ENCODE measurements at places on chromosomes 6 and 20.

GRCh38 chr6:63476302-63476701, 96.0 kb upstream of the LOC128125822 start:
- no peak overlapping the region for H3K27ac ChIP-seq
- no peaks in the 10 kb centered on the region for H3K36me3 ChIP-seq
- no peak overlapping the region for H3K4me3 ChIP-seq
- no peaks in the 10 kb centered on the region for H3K27me3 ChIP-seq
- DNase-seq = no peak
- H3K4me1 ChIP-seq = no peaks in the 10 kb centered on the region

DNA sequence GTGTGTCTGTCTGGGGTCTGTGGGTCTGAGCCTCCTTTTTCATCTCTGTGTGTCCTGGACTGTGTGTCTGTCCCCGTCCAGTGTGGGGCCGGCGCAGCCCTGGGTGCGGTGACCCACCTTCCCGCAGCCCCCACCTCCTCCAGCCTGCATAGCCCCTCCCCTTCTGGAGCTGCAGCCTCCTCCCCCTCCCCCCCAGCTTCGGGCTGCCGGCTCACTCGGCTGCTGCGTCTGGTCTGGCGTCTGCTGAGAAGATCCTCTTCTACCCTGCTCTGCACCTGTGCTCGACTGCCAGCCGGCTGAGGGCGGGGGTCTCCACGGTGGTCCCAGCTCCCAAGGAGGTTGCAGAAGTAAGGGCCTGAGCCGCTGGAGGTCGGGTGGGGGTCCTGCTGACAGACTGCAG, 7.6 kb upstream of the LKAAEAR1 start:
- DNase-seq = no peak
- no peaks in the 10 kb centered on the region for H3K36me3 ChIP-seq
- no peak overlapping the region for H3K27ac ChIP-seq
- H3K27me3 ChIP-seq = no peaks in the 10 kb centered on the region
- H3K4me1 ChIP-seq = peaks cover 4% of the 10 kb centered on the region
- H3K4me3 ChIP-seq = no peak overlapping the region

DNA sequence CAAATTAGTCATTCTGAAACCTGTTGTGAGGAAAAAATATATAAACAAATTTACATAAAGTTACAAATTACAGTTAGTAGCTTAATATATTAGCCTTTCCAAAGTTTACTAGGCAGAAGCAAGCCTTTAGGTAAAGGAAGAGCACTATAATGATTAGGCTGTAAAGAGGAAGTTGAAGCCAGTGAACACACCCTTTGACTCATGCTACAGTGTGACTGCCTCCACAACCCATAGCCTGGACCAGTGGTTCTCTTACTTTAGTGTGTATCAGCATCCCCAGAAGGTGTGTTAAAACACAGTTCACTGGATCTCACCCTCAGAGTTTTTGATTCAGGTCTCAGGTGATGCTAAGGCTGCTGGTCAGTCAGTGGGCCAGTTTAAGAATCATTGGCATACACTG, 91.4 kb upstream of the DEFB112 start:
- DNase-seq = no peak
- no peaks in the 10 kb centered on the region for H3K27me3 ChIP-seq
- H3K4me3 ChIP-seq = no peak overlapping the region

GRCh38 chr20:37506152-37506725, 14.8 kb upstream of the NNAT start:
- H3K4me3 ChIP-seq = no peak overlapping the region
- peaks cover 16% of the 10 kb centered on the region for H3K36me3 ChIP-seq
- no peaks in the 10 kb centered on the region for H3K4me1 ChIP-seq
- no peaks in the 10 kb centered on the region for H3K27me3 ChIP-seq
- no peak for DNase-seq

DNA sequence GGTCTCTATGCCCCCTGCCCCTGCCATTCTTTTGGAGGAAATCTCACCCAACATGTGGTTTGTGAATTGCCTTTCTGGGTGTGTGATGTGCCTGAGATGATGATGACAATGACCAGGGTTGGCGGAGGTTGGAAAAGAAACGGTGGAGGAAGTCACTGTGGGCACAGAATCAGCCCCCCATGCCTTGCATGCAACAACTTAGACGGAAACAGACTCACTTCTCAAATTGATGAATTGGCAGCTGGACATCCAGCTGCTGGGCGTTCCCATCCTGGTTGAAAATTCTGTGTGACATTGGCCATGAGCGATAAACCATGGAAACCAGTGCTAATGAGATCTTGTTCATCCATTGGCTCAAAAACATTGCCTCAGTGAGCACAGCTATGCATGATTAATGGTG, 95.8 kb upstream of the LY86 start:
- H3K4me1 ChIP-seq = no peaks in the 10 kb centered on the region
- H3K27ac ChIP-seq = no peak overlapping the region
- no peak for DNase-seq
- H3K27me3 ChIP-seq = no peaks in the 10 kb centered on the region
- H3K36me3 ChIP-seq = no peaks in the 10 kb centered on the region

- H3K4me3 ChIP-seq = no peak overlapping the region
- H3K36me3 ChIP-seq = no peaks in the 10 kb centered on the region
- no peaks in the 10 kb centered on the region for H3K4me1 ChIP-seq
- no peak for DNase-seq
Observed at GRCh38 chr6:150195996-150196417, 53.2 kb downstream of the PPP1R14C start.

DNA sequence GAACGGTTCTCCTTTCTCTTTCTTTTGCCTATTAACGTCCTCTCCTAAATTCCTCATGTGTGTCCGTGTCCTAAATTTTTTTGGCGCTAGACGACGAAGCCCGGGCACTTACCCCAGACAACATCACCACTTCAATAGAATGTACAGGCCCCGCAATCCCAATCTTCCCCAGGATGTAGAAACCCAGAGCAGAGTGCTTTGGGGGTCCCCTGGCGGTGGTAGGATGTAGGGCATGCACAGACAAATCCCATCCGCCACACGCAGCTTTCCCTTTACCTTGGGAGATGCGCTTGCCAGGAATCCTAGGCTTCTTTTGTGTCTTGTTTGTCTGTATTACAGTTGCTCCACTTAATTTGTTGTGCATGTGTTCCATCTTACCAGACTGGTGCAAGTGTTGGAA, 417.3 kb upstream of the ARID1B start:
- no peaks in the 10 kb centered on the region for H3K36me3 ChIP-seq
- no peak overlapping the region for H3K27ac ChIP-seq
- no peak for DNase-seq
- no peaks in the 10 kb centered on the region for H3K4me1 ChIP-seq
- no peaks in the 10 kb centered on the region for H3K27me3 ChIP-seq

GRCh38 chr20:63284544-63284949, 8.4 kb upstream of the COL20A1 start:
- H3K27ac ChIP-seq = no peak overlapping the region
- H3K4me3 ChIP-seq = peak overlapping the region; percentile 51
- no peaks in the 10 kb centered on the region for H3K27me3 ChIP-seq
- H3K4me1 ChIP-seq = peaks cover 21% of the 10 kb centered on the region

- H3K36me3 ChIP-seq = no peaks in the 10 kb centered on the region
- DNase-seq = no peak
- no peak overlapping the region for H3K27ac ChIP-seq
- no peaks in the 10 kb centered on the region for H3K27me3 ChIP-seq
Observed at GRCh38 chr6:117118490-117118889, 146.9 kb upstream of the VGLL2 start.

- H3K4me1 ChIP-seq = no peaks in the 10 kb centered on the region
- DNase-seq = no peak
- H3K4me3 ChIP-seq = no peak overlapping the region
- H3K27me3 ChIP-seq = no peaks in the 10 kb centered on the region
Observed at GRCh38 chr6:110597761-110598160, 121.3 kb upstream of the SLC22A16 start.

DNA sequence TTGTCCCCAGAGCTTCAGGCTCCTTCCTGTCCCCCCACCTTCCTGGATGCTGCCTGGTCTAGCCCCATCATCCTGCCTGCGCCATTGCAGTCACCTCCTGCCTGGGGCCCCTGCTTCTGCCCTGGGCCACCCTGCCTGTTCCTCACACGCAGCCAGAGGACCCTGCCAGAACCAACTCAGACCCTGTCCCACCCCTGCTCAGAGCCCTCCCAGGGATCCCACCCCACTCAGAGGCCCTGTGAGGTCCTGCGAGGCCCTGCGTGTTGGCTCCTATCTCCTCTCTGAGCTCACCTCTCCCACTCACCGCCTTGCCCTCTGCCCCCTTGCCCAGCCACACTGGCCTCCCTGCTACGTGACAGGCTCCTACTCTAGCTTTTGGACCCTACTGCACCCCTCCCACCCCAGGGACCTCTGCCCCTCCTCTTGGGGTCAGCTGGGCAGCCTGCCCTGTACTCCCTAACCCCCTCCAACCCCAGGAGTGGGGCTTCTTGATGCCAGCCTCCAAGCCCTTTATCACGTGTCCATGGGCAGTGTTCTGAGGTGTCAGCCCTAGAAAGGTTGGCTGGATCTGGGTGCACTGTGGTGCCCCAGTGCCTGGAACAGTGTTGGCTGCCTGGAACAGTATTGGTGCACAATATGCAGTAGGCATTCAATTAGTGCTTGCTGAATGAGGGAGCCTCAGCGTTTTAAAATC, 68.3 kb downstream of the CEBPB start:
- no peak overlapping the region for H3K4me3 ChIP-seq
- DNase-seq = no peak
- no peaks in the 10 kb centered on the region for H3K27me3 ChIP-seq
- H3K36me3 ChIP-seq = no peaks in the 10 kb centered on the region

- H3K36me3 ChIP-seq = no peaks in the 10 kb centered on the region
- H3K27ac ChIP-seq = no peak overlapping the region
- H3K4me1 ChIP-seq = no peaks in the 10 kb centered on the region
- H3K4me3 ChIP-seq = no peak overlapping the region
- no peaks in the 10 kb centered on the region for H3K27me3 ChIP-seq
- DNase-seq = no peak
Observed at GRCh38 chr6:35435074-35435837, 16.9 kb upstream of the FANCE start.

DNA sequence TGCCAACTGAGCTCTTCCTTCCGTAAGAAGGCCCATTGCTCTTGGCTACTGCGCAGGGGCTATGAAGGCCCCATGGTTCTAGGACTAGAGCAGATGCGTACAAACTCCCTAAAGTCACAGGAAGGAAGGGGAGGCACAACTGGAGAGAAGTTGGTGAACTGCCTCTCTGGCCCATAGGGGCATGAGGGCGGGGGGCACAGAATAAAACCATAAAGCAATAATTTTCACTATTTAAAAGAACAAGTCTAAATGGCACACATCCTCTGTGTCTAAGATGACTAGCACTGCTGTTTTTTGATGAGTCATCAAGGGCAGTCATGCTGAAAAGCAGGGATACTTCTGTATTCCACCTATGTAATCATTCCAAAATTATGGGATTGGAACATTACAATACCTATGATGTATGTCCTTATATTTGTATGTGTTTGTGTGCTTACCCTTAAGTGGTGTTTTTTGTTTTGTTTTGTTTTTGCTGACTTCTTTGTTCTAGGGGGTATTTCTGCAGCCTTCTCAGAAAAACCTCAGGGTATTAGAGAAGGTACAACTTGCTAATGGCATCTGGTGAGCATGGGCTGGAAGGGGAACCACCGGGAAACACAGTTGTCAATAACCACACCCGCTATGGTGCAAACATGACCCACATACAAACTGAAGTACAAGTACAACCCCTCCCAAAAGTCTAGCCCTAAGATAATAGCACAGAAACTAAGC, 36.9 kb downstream of the B4GALT5 start:
- no peak overlapping the region for H3K4me3 ChIP-seq
- peak; percentile 42 for DNase-seq
- H3K27ac ChIP-seq = peak overlapping the region; percentile 60
- H3K4me1 ChIP-seq = peaks cover 44% of the 10 kb centered on the region
- H3K27me3 ChIP-seq = no peaks in the 10 kb centered on the region

DNA sequence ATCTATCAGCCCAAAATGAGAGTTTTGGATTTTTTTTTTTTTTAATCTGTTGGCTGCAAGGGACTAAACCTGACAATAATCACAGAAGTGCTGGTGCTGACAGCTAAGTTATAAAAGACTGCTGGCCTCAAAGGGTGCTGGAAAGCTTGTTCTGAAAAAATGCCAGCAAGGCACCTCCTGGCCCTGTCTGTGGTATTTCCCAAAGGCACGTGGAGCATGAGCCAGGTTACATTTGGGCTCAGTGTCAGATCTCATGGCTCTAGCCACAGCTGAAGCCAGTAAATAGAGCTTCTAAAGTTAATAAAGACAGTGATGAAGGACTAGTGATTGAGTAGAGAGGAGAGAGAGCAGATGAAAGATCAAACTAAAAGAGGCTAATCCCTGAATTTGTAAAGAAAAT, 178.9 kb downstream of the FUT9 start:
- H3K36me3 ChIP-seq = no peaks in the 10 kb centered on the region
- H3K27me3 ChIP-seq = no peaks in the 10 kb centered on the region
- no peaks in the 10 kb centered on the region for H3K4me1 ChIP-seq
- no peak for DNase-seq
- no peak overlapping the region for H3K4me3 ChIP-seq
- no peak overlapping the region for H3K27ac ChIP-seq

- H3K36me3 ChIP-seq = no peaks in the 10 kb centered on the region
- no peak overlapping the region for H3K4me3 ChIP-seq
- DNase-seq = no peak
- no peaks in the 10 kb centered on the region for H3K27me3 ChIP-seq
Observed at GRCh38 chr20:6680854-6681253, 86.6 kb upstream of the BMP2 start.

GRCh38 chr20:46700481-46700880, 9.0 kb upstream of the SLC2A10 start:
- H3K4me1 ChIP-seq = no peaks in the 10 kb centered on the region
- no peak overlapping the region for H3K27ac ChIP-seq
- no peak for DNase-seq
- H3K4me3 ChIP-seq = no peak overlapping the region
- no peaks in the 10 kb centered on the region for H3K36me3 ChIP-seq

DNA sequence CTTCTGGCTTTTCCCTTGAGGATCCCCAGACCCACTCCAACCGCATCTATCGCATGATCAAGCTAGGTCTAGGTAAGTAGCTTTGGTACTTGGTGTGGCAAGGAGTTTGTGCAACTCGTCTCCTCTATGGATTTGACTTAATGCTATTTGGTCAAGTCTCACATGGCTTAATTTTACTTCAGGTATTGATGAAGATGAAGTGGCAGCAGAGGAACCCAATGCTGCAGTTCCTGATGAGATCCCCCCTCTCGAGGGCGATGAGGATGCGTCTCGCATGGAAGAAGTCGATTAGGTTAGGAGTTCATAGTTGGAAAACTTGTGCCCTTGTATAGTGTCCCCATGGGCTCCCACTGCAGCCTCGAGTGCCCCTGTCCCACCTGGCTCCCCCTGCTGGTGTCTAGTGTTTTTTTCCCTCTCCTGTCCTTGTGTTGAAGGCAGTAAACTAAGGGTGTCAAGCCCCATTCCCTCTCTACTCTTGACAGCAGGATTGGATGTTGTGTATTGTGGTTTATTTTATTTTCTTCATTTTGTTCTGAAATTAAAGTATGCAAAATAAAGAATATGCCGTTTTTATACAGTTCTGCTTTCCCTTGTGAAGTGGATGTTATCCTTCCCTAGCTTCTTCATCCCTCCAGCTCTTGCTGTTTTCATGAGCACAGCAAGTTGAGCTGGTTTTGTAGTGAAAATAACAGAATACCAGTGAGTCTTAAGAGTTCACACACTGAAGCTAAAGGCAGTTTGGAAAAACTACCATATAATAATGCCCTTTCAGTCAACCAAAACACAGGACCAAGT, 3.8 kb downstream of the SLC35B2 start:
- no peak overlapping the region for H3K4me3 ChIP-seq
- no peak overlapping the region for H3K27ac ChIP-seq
- H3K27me3 ChIP-seq = no peaks in the 10 kb centered on the region
- peaks cover 76% of the 10 kb centered on the region for H3K36me3 ChIP-seq

GRCh38 chr6:78713564-78713963, 153.8 kb upstream of the IRAK1BP1 start:
- no peak for DNase-seq
- H3K4me1 ChIP-seq = no peaks in the 10 kb centered on the region
- no peaks in the 10 kb centered on the region for H3K27me3 ChIP-seq

- no peaks in the 10 kb centered on the region for H3K27me3 ChIP-seq
- H3K4me3 ChIP-seq = no peak overlapping the region
- DNase-seq = no peak
Observed at GRCh38 chr6:142438898-142439297, 137.1 kb downstream of the ADGRG6 start.

Measured in CD4-positive, alpha-beta T cell (primary cell).